Activated T-helper 1 cell treated with Interleukin-2 at 50 U/mL for 16 hours (primary cell): ENCODE measurements at places on chromosomes 7 and 10.

DNA sequence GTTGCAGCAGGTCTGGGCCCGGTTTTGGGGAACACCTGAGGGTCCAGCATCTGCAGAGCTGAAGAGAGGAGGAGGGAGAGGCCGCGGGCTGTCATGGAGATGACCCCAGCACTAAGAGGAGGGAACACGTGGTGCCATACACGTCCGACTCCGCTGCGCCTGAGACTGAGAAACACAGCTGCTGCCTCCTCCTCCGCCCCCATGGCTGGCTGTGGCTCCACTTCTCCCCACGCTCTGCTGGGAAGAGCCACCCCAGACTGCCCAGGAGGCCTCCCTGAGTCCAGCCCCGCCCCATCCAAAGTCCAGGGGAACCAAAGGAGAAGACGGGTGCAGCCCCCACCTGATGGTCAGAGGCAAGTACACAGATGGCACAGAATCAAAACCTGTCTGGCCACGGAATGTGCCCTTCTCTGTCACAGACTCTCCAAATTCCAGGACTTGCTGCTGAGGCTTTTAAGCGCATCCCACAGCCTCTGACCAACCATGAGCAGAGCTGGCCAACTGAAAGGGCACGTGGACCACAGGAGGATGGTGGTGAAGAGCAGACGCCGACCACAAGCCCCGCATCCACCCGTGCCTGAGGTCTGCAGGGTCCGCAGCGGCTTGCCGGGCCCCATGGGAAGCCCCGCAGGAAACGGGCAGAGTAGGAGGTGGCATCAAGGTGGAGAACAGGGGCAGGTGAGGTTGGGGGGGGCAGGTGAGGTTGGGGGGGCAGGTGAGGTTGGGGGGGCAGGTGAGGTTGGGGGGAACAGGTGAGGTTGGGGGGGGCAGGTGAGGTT is 24.0 kb downstream of the STK32C start:
- no peak for DNase-seq

- no peak for DNase-seq
These were observed 55.2 kb downstream of the DOCK4 start for GRCh38 chr7:112150823-112151641.

DNA sequence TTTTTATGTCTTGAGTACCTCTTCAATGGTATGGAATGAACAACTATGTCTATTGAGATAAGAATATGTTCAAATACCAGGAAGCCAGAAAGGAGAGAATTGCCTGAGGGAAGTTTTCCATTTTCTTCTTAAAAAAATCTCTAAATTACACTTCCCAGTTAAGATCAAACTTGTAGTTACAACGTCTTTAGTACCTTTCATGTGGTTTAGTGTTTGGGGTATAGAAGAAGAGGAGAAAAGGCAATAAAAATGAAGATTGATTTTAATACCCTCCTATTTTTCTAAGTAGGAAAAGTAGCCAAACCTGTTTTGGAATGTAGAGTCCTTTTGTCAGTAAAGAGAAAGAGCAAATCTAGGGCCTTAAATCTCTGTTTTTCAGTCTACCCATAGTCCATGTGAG is 470.0 kb upstream of the SEMA3A start:
- no peak for DNase-seq

DNA sequence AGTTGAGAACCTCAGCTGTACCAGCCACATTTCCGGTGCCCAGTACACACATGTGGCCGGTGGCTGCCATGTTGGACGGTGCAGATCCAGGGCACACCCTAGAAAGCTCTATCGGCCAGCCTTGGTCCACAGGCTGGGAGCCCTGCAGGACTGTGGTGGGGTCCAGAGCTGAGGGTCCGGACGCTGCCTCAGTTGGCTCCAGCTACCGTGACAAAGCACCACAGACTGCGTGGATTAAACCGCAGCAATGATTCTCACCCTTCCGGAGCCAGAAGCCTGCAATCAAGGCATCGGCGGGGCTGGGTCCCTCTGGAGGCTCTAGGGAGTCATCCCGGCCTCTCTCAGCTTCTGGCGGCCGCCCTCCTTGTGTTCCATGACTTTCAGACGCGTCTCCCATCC is 50.1 kb downstream of the PDGFA start:
- no peak for DNase-seq

GRCh38 chr10:121426307-121426706 is 171.9 kb downstream of the FGFR2 start:
- no peak for DNase-seq

GRCh38 chr7:116315803-116316202 is 105.5 kb downstream of the TES start:
- DNase-seq = no peak

GRCh38 chr7:66015440-66016130 is 33.6 kb upstream of the GUSB start:
- no peak for DNase-seq
